ENCODE measurements at places on chromosomes 12 and 14.

GRCh38 chr12:95511977-95512376 lies 38.0 kb downstream of the METAP2 start:
- no peak for DNase-seq

DNA sequence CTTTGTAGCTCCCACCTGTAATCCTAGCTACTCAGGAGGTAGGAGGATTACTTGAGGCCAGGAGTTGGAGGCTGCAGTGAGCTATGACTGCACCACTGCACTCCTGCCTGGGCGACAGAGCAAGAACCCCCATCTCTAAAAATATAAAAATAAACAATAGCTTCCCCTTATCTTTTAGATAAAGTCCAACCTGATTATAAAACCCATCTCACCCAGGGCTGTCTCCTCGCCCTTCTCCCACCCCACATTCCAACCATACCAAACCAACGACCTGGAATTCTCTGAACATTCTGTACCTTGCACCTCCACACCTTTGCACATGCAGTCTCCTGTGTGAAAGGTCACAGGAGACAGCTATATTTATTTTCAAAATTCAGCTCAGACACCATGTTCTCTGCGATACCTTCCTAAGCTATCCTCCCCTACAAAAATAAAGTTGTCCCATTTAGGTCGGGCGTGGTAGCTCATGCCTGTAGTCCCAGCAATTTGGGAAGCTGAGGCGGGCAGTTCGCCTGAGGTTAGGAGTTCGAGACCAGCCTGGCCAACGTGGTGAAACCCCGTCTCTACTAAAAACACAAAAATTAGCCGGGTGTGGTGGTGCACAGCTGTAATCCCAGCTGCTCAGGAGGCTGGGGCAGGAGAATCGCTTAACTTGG lies 7.7 kb downstream of the SLC7A7 start:
- DNase-seq, result no peak

- DNase-seq, result no peak
Observed at GRCh38 chr12:88516811-88517210, 63.5 kb downstream of the KITLG start.

- DNase-seq, result no peak
Observed at GRCh38 chr14:31530136-31530535, 31.1 kb upstream of the NUBPL start.

- DNase-seq, result no peak
Observed at GRCh38 chr14:32817780-32818179, 120.9 kb upstream of the NPAS3 start.

DNA sequence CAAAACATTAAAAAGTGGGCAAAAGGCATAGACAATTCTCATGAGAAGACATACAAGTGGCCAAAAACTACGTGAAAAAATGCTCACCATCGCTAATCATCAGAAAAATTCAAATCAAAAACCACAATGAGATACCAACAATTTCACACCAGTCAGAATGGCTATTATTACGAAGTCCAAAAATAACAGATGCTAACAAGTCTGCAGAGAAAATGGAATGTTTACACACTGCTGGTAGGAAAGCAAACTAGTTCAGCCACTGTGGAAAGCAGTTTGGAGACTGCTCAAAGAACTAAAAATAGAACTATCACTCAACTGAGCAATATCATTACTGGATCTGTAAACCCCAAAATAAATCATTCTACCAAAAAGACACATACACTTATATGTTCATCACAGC lies 76.2 kb downstream of the PRKD1 start:
- DNase-seq, result no peak

GRCh38 chr12:28811457-28811856 lies 337.6 kb upstream of the FAR2 start:
- DNase-seq, result no peak

DNA sequence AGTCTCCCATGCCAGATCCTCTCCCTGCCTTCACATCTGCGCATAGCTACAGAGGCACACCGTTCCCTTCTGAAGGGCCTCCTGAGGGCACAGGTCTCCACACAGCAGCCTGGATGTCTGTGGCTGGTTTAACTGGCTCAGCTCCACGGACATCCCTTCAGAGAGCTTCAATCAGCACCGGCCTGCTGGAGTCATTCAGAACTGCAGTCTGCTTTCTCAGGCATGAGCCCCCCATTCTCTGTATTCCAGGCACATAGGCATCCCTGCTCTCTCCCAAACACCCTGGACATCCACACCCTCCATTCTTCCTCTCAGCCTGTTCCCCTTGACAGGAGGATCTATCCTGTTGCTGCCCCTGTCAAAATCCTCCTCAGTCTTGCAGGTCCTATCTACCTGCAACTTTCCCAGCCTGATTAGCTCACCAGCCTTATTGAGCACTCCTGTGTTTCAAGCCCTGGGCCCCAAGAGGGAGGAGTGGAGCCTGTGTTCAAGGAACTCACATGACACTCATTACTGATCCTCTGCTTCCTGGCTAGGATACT lies 2.9 kb upstream of the DHRS2 start:
- no peak for DNase-seq

- peak; percentile 64 for DNase-seq
Observed at GRCh38 chr14:102554821-102555819, 37.3 kb upstream of the RCOR1 start.

DNA sequence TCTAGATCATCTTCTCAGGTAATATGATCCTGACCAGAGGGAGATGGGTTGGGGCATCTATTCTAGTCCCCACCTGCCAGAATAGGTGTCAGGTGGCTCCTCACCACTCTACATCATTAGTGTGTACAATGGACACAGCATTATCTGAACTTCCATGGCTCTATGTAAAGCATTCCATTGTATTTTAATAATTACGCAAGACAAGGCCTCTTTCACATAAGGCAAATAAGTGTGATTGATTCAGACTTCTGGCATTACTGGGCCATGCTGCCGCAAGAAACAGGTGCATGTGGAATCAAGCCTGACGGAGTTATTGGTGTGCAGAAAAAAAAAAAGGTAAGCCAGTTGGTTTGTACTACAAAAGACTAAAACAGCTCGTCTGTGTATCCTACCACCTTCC lies 3.1 kb upstream of the DDHD1 start:
- no peak for DNase-seq

DNA sequence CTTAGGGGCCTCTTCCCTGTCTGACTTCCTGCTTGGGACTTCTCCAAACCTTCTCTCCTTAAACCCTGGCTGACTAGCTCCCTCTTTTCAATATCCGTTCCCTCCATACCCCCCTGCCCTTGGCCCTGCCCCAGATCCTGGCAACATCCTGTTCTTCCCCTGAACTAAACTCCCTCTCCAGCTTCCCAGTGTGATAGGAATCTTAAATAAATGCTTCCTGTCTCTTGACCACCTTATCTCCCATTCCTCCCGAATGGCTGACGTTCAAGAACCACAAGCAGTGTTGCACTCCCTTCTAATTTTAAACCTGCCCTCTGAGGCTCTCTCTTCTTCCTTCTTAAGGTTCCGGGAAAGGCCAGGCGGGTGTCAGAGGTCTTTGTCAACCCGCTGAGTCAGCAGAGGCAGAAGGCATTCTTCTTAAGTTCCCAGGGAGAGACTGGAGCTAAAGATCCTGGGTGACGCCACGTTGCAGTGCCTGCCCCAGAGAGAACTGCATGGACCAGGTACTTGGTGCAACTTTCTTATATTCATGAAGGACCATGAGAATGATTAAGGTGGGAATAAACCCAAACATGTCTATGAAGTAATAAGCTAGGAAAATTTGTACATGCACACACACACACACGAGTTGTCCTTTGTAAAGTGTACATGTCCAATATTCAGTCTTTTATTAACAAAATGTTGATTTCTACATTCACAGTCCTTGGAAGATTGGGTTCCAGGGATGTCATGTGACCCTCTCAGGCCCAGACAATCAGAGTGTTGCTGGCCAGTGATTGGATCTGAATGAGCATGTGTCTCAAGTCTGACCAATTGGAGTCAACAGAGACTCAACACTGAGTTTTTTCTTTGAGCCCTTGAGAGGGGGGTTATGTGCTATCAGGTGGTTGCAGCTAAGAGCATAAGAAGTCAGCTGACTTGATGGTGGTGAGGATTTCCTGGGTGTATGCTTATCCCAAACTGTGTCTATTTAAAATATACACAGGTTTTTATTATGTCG lies 420.2 kb upstream of the TBX3 start:
- no peak for DNase-seq

DNA sequence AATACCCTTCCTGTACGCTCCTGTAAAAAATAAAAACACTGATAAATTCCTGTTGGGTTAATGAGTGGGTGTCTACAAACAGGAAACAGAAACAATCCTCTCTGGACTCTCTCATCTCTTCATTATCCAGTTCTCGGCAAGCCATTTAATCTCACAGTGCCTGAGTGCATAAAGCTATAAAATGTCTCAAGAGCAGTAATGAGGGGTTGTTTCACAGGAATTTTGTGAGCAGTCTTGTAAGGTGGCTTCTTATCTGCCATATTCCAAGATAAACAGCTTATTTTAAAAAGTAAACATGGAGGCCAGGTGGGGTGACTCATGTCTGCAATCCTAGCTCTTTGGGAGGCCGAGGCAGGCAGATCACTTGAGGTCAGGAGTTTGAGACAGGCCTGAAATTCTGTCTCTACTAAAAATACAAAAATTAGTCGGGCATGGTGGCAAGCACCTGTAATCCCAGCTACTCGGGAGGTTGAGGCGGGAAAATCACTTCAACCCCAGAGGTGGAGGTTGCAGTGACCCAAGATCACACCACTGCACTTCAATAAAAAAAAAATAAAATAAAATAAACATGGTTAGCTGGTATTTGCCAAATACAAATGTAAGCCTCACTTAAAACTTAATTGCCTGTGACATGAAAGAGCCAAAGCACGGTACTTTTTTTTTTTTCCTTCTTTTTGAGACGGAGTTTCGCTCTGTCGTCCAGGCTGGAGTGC lies 54.0 kb downstream of the CLIP1 start:
- no peak for DNase-seq

DNA sequence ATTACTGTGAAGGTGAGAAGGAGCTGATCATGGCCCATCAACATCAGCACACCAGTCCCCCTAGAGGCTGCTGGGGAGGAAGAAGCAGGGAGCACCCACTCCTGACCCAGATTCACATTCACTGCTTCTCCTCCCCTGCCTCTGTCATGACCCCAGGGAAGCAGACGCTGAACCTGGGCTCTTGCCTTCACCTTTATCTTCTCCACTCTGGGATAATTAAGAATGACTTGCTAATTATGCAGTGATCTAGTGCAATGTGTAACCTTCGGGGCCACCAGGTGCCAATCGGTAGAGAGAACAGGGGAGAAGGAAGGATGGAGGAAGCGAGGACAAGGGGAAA lies 44.4 kb upstream of the IQSEC3 start:
- DNase-seq, result no peak

DNA sequence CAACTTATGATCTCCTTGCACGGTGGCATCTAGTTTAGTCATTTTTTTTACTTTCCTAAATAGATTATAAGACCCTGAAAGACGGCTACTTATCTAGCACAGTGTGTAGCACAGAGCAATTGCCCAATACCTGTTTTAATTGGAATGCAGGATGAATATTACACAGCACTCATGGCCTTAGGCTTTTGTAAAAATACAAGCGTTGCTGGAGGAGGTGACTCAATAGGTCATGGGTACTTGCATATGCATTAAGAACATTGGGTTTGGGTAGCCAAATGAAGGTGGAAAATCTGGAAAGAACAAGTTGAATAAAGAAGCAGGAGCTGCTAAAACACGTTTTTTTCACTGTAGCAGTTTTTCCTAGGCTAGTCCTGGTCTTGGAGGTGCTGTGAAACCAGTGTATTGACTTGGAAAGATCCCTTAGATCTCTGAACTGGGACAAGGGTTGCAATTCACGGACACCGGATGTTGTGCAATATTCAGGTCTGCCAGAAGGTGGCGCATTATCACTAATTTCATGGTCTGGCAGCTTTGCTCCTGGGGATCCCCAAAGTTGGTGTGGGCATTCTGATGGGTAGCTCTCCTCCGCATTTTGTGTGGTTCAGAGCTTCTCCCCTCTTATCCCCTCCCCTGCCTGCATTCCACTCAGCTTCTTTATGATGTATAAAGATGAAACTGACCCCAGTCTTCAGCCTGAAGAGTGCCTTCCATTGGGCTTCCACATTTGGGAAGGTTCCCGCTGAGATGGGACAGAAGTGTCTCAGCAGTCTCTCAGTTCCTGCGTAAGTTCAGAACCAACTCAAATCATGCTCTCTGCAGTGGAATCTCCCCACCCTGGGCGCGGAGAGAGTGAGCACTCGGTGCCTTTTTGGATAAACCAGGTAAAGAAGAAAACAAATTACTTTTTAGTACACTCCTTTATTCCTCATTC lies 278.3 kb downstream of the NRXN3 start:
- DNase-seq, result no peak

- no peak for DNase-seq
Observed at GRCh38 chr14:59301354-59301753, 112.9 kb downstream of the DAAM1 start.

GRCh38 chr14:69887740-69888657 lies 8.8 kb downstream of the SMOC1 start:
- DNase-seq, result no peak

DNA sequence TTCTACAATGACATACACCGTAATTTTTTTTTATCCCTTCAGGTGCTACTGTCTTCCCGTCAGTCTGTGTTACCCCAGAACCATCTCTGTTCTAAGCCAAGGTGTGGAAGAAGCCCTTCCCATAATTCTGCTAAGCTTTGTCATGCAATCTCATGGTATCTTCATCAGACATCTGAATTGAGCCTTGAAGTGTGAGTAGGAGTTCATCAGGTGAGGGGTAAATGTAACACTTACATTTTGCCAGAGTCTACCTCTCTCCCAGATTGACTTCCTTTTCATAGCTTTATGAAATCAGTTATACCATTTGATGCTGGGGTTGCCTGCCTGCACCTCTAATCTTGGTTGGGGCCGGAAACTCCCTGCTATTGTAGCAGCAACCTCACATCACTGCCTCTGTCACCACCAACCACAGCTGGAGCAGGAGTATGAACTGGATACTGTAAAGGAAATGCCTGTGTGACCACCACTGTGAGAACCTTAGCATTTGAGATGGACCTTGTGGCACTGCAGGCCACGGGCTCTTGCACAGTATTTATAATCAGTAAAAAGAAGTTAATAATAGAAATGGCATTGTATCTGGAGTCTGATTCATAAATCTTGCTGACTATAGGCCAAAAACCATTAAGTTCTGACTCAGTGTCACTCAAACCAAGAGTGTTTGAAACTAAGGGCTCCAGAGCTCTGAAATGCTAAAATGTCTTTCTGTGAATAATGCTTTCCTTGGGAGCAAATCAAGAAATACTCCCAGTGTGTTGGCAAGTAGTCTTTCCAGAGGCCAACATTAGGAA lies 58.7 kb upstream of the STK38L start:
- DNase-seq, result no peak

- no peak for DNase-seq
Observed at GRCh38 chr12:8446642-8447547, 8.9 kb upstream of the CLEC6A start.

Measured in activated CD8-positive, alpha-beta memory T cell treated with anti-CD3 and anti-CD28 coated beads, Interleukin-2, amount 50 U/mL, for 4 hours (primary cell).